ENCODE measurements at places on chromosomes 11 and 22. TPM values are rescaled to one million over a fixed set of nuclear protein-coding genes. Genes with fewer than 3 reads are reported as not detected.

- no peak for DNase-seq
Observed at GRCh38 chr11:107249054-107249453, 208.6 kb downstream of the CWF19L2 start.

GRCh38 chr11:134731213-134731961 is 319.3 kb upstream of the B3GAT1 start:
- no peak for DNase-seq

DNA sequence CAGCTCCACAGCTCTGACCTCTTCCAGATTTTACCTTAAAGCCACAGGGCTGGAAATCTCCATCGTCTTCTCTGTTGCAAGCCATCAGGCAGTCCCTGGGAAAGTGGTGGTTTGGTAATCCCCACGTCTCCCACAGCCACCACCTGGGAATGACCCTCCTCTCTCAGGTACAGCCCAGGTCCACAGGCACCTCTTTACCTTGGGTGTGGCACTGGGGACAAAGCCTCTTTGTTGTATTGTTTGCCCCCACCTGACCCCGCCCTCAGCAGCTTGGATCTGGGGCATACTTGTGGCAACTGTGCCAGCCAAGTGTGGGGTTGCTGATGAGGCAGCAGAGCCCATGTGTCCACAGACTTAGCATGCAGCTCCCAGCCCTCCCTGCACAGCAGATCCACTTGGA is 77.6 kb downstream of the LRRC32 start:
- no peak for DNase-seq

DNA sequence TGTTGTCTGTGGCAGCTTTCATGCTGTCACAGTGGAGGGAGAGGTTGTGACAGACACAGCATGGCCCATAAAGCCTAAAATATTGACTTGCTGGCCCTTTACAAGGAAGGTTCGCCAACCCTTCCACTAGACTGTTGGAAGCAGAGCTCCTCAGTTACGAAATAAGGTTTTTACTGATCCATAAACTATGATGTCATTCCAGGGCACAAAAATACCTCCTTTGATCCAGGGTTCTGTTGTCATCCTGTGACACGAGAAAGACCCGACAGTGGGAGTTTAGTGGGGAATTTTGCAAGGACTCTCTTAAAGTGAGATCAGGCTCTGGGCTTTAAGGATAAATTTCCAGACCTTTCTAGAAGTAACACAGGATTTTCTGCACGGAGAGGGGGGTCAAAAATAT is 15.7 kb downstream of the BARX2 start:
- no peak for DNase-seq

DNA sequence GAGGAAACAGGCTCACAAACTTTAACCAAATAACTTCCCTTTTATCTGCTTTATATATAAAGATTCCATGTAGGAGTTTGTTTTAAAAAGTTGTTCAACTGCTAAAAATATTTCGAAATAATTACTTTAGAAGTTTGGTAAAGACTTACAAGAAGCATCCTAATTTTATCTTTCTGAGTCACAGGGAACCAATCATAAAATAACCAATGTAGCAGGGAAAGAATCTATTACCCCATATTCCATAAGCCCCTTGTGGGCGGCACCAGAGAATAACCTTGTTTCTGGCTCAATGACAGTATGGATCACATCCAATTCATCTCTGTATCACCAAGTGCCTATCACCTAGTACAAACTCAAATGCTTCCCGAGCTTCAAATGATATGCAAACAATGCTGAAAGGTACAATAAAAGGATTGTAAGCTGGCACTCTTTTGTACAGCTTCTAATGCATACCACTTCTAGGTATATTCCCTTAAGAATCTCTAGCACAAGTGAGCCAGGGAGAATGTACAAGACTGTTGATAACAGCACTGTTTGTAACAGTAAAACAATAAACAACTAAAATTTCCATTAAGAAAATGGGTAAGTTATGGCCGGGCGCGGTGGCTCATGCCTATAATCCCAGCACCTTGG is 158.4 kb downstream of the ATG16L2 start:
- no peak for DNase-seq

DNA sequence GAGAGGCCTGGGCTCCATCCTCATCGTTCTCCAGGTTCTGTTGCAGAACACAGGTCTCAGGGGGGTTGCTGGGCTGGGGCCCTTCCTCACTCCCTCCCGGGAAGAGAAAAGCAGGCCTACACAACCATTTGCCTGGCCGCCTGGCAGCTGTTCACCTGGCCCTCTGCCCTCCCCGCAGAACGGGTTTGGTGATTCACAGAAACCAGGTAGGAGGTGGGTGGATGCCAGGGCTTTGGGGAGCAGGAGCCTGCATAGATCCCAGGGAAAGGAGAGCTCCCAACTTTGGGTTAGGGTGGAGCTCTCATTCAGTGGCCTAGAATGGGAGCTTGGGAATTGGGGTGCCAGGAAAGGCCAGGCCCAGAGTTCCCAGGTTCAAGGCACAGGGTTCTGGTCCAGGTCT is 995 bp downstream of the TMEM134 start:
- no peak for DNase-seq

GRCh38 chr22:48333816-48334735 is 1493.6 kb downstream of the BRD1 start:
- no peak for DNase-seq

- DNase-seq, result no peak
Observed at GRCh38 chr22:32737811-32738497, 63.6 kb upstream of the TIMP3 start.

GRCh38 chr11:104581246-104581980 is 316.8 kb downstream of the CASP12 start:
- DNase-seq, result no peak

GRCh38 chr11:116862185-116862584 is 24.8 kb upstream of the APOA1 start:
- no peak for DNase-seq

DNA sequence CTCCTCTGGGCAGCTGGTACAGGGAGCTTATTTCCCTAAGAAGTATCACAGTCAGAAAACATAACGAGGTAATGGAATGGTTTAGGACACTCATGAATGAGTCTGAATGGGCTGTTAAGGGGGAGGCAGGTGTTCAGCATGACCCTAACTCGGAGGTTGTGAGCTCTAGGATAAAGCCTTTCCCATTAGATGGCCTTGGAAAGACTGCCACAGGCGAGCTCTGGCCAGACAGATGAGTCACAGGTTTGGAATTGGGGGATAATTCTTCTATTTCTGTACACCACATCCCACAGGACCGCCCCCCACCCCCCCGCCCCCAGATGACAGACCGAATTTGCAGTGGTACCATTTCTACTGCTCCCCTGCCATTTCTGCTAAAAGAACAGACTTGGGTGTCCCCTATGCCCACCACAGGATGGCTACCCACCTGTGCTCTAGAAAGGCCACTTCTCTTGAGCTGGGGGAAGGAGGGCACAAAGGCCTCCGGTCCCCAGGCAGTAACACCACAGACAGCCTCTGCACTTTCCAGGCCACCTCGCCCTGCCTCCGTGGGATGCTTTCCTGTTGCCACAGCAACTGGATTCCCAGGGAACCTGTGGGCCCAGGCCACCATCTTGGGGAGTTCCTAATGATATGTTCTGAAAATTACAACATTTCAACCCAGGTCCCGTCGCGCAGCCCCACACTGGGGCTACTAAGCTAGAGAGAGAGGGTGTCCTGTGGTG is 76.7 kb downstream of the TRIM29 start:
- no peak for DNase-seq

GRCh38 chr22:38745676-38746460 is 9.9 kb downstream of the SUN2 start:
- DNase-seq, result no peak

DNA sequence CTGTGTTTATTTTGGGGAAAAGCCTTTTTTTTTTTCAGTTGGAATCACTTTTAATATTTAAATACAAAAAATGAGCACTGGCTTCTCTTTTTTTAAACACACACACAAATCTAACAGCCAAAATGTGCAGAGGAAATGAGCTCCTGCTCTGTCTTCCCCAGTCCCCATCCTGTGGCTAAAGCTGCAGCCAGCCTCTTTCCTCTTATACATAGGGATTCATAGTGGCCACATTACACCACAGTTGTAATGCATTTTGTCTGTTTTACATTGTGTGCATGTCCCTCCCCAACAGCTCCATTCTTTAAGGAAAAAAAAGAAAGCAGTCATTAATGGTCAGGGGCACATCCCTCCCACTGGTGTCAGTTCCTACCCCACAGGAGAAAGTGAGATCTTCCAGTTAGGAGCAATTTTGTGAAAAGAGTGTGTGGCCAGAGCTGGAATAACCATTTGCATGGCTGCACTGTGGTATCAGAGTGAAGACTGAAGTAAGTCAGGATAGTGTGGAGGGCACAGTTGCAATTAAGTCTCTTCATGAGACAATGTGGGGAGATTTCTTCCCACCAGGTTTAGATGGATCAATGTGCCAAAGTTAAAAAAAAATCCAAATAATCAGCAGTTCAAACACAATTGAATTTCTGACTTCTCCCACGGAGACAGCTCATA is 220.6 kb downstream of the TMEM135 start:
- DNase-seq, result no peak

GRCh38 chr11:96396637-96397036 is 6.8 kb downstream of the JRKL start:
- DNase-seq, result no peak

GRCh38 chr11:32843544-32843943 is 13.8 kb downstream of the PRRG4 start:
- no peak for DNase-seq

GRCh38 chr22:41845380-41846267 is 12.7 kb downstream of the SREBF2 start:
- no peak for DNase-seq

- DNase-seq, result no peak
Observed at GRCh38 chr11:125092669-125093068, 18.8 kb downstream of the TMEM218 start.

GRCh38 chr11:57395905-57396623 is 5.6 kb upstream of the PRG2 start:
- DNase-seq, result no peak

DNA sequence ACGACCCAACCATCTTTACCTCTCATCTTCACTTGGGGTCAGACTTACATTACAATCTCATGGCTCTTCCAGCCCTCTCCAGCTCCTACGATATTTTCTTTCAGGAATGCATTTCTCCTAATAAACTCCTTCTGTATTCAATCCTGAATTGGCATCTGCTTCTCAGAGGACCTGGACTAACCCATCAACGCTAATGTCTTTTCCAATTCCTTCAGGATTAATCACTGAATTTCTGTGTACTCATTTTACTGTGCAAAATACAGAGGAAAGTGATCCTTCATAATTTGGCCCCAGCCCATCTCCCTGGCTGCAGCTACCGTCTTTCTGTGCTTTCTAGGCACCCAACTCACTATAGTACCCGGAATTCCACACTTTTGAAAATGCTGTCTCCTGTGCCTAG is 239.2 kb downstream of the METTL15 start:
- no peak for DNase-seq

DNA sequence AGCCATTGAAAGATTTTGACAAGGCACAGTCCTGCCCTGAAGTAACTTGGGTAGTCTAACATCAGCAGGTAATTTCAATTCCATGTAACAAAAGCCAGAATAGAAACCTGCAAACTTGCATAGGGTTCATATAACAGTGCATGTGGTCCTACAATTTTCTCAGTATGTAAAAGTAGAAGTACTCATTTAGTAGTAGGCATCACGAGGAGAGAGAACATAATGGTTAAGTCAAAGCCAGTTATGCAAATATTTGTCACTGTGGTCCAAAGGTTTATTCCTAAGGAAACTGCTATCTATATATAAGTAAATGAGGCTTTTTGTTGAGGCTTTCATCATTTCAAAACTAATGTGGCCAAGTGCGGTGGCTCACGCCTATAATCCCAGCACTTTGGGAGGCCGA is 10.1 kb downstream of the ATP5MG start:
- DNase-seq, result no peak

DNA sequence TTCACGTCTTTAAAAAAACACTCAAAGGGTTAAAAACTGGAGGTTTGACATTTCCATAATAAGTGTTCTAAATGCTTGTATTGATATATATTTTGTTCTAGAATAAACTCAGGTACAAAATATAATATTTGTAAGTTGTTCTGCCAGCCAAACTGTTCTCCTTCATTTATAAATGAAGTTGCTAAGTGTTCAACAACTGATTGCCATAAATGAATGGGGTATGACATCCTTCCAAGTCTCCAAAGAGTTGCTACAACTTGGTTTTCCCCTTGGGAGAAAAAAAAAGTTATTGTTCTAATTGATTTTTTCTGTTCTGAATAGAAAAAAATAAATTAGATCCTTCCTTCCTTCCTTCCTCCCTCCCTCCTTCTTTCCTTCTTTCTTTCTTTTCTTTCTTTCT is 65.4 kb upstream of the BLID start:
- no peak for DNase-seq

- DNase-seq, result no peak
Observed at GRCh38 chr11:26622181-26622580, 50.1 kb upstream of the MUC15 start.

GRCh38 chr11:44949160-44950030 is 1.3 kb downstream of the TP53I11 start:
- DNase-seq, result no peak

- DNase-seq, result no peak
Observed at GRCh38 chr11:130042093-130042591, 27.6 kb upstream of the APLP2 start.

DNA sequence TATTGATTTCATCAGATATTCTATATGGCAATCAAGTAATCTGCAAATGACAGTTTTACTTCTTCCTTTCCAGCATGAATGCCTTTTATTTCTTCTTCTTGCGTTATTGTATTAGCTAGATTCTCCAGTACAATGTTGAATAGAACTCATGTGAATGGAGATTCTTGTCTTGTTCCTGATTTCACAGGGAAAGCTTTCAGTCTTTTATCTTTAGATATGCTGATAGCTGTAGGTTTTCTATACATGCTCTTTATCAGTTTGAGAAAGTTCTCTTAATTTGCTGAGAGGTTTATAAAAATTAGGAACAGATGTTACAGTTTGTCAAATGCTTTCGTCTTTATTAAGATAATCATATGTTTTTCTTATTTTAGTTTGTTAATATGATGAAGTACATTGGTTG is 347.2 kb downstream of the NTM start:
- DNase-seq, result no peak

DNA sequence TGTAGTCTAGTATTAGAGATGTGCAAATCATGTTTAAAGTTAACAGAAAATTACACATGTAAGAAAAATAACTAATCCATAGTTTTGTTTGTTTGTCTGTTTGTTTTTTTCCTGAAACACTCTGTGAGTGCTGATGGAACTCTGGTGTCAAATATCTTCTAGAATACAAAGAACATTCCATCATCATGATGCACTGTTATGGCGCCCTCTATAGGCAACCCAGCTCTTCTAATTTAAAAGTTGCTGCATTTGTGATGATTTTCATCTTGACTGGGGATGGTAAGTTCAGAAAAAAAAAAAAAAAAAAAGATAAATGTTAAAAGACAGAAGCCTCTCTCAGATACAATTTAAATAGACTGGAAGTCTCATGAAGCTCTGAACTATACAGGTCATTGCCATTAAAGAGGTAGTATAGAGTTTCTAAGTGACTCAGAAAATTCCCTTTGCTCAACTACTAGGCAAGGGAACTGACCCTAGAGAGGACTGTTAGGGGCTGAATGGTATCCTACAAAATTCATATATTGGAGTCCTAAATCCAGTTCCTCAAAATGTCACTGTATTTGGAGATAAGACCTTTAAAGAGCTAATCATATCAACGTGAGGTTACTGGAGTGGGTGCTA is 597.2 kb upstream of the ANO3 start:
- DNase-seq, result no peak

- no peak for DNase-seq
Observed at GRCh38 chr22:44440224-44441160, 57.5 kb downstream of the RTL6 start.

Gene CD248
- 54.0 TPM for polyA plus RNA-seq

Gene TPBGL
- 0.07 TPM for polyA plus RNA-seq

Gene KCNJ5
- 4.8 TPM for polyA plus RNA-seq

Gene MMP10
- not detected for polyA plus RNA-seq

Gene APOBEC3F
- 8.4 TPM for polyA plus RNA-seq

Gene NCR3LG1
- polyA plus RNA-seq, result 1.6 TPM

Gene KRTAP5-10
- 0.20 TPM for polyA plus RNA-seq

Gene ABTB2
- polyA plus RNA-seq, result 6.4 TPM
